Hippocampal formation (tissue), 2 donors: ENCODE measurements at places on chromosomes 3 and 15.

GRCh38 chr3:65497846-65498245 is 540.9 kb downstream of the MAGI1 start:
- peak; percentile 30 for DNase-seq

- no peak for DNase-seq
These were observed 132.8 kb downstream of the OSBPL10 start for GRCh38 chr3:31848163-31848818.

GRCh38 chr3:21621181-21621651 is 129.8 kb downstream of the ZNF385D start:
- no peak for DNase-seq

DNA sequence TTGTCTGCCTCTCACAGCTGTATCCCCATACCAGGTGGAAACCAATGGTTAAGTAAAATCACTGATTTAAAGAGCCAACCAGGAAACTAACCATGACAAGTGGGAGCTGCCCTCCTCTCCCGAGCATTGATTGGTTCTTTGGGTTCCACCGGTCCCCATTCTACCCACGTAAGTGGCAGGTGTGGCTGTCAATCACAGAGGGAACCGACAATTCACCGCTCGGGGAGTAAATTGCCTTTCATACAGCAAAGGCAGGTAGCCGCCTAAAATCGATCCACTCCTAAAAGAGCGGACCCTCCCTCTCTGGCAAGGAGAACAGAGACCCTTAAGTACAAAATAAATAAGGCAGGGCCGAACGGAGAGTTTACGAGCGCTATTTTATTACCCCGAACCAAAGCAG is 1.2 kb downstream of the ERC2 start:
- DNase-seq = peak; percentile 82

DNA sequence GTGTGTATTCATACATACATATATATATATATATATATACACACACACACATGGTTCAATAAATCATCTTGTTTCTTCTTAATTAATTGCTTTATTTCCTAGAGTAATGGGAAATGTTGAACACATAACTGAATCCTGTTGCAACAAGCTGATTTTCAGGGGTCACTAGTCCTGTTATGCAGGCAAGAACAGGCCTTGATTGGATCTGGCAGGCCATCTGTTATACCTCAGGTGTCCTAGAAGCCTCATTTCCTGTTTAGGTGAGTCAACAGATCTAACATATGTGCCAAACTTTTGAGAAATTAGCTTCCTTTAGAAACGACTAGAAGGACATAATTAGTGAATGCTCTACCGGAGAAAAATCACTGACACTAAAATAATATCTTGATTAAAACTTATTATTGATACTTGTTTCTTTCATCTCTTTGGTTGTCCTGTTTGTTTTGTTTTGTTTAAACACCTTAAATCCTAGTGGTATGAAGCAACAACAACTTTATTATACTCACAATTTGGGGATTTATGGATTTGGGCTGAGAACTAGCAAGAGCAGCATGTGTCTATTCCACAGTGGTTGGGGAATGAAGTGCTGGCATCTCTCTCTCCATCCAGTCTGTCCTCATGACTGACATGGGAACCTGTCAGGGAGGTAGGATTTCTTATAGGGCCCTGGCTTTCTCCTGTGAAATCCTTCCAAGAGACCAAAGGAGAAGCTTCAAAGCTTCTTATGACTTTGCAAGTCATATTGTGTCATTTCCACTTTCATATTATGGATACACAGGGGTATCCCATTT is 552.6 kb downstream of the NSUN3 start:
- no peak for DNase-seq

DNA sequence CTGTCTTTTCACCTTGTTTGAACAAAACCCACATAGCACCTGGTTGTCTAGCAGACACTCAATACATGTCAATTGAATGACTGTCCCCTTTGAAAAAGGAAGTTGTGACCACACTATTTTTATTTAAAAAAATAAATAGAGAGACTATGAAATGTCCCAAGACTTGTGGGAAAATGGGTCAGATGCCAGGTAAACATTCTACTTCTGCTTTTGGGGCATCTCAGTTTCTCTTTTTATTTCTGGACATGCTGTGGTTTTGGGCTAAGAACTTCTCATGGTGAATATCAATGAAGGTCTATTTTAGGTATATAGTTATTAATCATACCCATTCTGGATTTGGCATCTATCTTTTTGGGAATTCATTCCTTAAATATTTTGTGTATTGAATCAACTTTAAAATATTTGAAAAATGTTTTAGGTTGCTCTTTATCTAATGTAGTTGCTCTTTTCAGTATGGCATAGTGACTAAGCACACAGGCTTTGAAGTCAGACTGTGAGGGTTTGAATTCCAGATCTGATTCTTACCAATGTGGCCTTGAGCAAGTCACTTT is 4.4 kb downstream of the TMEM45A start:
- DNase-seq = no peak

- DNase-seq = no peak
These were observed 48.1 kb downstream of the ACAP2 start for GRCh38 chr3:195394700-195395099.

DNA sequence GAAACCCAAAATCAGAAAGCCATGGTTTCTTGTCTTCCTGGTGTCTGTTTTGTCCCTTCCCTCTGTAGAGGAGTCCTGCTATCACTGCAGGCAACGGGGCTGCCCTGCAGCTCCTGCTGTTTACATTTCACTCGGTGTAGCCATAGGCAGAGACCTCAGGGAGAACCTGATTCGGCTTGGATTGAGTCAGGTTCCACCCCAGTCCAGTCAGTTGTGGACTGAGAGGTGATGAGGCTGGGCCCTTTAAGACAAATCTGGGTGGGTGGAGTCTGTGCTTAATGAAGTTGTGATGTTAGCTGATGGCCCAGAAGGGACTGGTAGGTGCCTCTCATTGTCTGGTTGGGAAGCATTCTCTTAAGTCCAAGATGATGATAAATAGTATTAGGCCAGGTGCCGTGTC is 35.7 kb downstream of the FLNB start:
- no peak for DNase-seq

GRCh38 chr15:69143756-69144436 is 16.5 kb upstream of the GLCE start:
- no peak for DNase-seq

DNA sequence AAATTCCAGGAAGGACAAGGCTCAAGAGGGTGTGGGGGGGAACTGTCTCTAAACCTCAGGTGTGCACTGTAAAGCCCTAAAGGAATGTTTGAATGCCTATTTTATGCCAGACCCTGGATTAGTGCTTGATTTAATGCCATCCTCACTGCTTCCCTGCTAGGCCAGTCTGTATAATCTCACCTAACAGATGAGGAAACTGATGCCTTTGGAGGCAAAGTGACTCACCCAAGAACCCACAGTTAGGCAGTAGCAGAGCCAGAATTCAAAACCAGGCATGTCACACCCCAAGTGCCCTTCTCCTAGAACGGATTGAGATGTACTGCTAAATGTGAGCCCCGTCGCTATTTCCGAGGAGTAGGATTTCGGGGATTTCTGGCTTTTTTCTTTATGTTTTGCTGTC is 7.8 kb downstream of the CAMK1 start:
- DNase-seq = no peak

DNA sequence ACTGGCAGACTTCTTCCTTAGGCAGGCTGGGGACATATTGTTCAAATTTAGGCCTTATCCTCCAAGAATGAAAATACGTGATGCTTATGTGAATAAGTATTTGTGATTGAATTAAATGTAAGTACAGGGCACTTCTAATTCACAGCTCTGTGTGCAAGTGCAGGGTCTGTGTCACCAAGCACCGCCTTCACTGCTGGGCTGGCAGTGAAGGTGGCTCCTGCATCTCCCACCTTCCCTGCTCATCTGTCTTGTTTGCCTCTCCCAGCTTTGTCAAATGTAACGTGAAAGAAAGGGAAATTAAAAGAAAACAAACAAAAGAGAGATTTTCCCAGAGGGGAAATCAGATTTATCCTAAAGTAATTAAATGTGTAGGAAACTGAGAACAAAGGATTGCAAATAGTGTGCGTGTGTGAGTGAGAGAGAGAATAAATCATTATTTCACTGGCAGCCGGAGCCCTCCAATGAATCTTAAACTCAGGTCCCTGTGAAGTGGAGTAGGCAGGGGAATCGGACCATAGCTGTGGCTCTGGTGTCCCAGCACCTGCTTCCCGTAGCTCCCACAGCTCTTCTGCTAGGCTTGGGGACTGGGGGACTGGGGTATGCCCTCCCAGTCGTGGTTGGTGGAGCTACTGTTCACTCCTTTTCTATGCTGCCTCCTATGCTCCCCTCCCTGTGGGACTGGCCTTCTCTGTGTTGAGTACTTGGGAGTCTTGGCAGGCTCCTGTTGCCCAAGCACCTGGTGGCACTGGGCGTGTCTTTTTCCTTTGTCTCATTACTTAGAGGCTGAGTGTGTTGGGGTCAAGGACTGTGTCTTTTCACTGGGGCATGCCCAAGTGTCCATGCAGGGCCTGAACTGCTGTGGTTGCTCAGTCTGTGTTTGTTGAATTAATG is 222.2 kb downstream of the EPHB1 start:
- no peak for DNase-seq

DNA sequence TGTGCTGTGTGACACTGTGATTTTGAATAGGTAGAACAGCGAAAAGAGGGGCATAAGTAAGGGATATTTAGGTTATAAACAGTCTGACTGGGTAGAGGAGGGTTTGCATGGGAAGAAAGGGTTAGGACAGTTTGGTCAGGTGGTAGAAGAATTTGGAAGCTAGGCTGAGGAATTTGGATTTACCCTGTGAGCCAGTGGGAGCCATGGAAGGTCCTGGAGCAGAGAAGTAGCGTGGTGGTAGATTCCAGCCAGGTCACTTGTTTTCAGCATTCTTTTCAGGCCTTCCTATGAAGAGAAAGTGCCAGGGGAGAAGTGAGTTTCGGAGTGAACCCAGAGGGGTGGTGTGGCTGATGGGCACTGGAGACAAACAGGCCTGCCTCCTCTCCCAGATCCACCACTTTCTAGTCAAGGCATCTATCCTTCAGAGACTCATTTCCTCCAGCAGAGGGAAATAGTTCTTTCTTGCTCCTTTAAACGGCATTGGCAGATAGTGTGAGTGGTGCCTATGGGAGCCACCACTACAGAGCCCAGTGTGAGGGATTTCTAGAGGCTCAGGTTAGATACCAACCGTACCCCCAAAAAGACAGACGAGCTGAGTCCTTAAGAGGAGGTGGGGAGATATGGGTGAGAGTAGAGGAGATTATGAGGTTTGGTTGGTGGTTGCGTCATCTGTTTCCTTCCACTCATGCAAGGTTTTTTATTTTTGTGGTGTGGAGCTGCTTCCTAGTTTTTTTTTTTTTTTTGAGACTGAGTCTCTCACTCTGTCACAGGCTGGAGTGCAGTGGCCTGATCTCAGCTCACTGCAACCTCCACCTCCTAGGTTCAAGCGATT is 21.2 kb downstream of the PXK start:
- no peak for DNase-seq

GRCh38 chr3:46449755-46450552 is 14.8 kb downstream of the LTF start:
- no peak for DNase-seq

GRCh38 chr3:14290631-14291385 is 111.6 kb upstream of the SLC6A6 start:
- DNase-seq = no peak

GRCh38 chr3:113441051-113441770 is at the start of gene CFAP44:
CFAP44 (minus strand) TSS chr3:113441493; CDS start chr3:113433664, 7,829 bp downstream.
- peak; percentile 47 for DNase-seq

DNA sequence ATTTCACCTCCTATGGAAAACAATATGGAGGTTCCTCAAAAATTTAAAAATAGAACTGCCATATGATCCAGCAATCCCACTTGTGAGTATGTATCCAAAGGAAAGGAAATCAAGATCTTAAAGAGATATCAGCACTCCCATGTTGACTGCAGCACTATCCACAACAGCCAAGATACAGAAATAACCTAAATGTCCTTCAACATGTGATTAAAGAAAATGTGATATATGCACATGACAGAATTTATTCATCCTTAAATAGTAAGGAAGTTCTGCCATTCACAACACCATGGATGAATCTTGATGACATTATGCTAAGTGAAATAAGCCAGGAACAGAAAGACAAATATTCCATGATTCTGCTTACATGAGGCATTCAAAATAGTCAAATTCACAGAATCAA is 303.6 kb upstream of the LRRN1 start:
- no peak for DNase-seq

GRCh38 chr15:96716478-96716877 is 386.0 kb downstream of the NR2F2 start:
- DNase-seq = no peak

- no peak for DNase-seq
These were observed 318.5 kb downstream of the ZNF621 start for GRCh38 chr3:40843208-40843624.

- no peak for DNase-seq
These were observed 58.1 kb downstream of the TGFBR2 start for GRCh38 chr3:30664459-30664858.

- DNase-seq = no peak
These were observed 358.3 kb upstream of the CFAP20DC start for GRCh38 chr3:59408047-59408624.

DNA sequence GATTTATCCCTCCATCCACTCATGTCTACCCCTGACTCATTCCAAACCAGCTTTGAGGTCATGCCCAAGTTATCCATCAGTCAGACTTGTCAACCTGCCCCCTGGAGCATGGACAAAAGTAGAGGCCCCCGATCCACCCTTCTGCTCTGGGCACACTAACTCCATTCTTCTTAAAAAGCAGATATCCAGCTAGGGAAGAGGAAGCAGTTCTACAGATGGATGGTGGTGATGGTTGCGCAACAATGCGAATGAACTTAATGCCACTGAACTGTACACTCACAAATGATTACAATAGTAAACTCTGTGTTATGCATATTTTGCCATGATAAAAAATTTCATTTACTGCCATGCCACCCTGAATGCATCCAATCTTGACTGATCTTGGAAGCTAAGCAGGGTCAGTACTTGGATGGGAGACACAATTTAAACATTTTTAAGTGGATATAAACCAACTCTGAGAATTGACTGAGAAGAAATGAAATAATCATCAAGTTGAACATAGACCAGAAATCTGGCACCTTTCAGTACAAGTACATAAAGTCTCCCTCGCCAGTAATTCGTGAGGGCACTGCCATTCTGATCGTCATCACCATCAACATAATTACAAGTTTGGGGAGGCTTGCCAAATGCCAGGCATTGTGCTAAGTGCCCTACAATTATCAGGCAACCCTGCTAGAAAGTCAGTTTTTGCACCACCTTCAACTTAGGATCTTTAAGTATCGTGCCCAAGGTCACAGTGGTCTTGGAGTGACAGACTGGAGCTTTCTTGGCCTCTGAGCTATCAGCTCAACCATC is 124.8 kb downstream of the ATP10A start:
- DNase-seq = no peak
